ENCODE measurements at places on chromosomes 3 and 15.

- no peak for ATAC-seq
These were observed 74.2 kb downstream of the PLSCR2 start for GRCh38 chr3:146395164-146395563.

- ATAC-seq: no peak
These were observed 35.4 kb downstream of the BCL2L10 start for GRCh38 chr15:52076889-52077781.

- no peak for ATAC-seq
These were observed 936 bp downstream of the ZXDC start for GRCh38 chr3:126474498-126475412.

DNA sequence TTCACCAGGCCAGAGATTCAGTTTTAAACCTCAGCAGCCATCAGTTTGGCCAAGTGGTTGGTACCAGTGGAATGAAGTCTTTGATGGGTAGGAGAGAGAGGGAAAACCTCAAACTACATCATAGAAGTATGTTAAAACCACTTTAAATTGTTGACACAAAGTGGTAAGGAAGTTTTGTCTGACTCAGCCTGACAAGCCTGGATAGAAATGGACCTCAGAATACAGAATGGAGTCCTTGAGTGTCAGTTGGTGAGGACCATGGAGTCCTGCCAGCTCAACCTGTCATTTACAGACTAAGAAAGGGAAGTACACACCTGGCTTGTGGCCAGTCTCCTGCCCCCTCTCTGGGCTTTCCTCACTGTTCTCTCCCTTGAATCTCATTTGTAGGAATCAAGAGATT, 12.1 kb downstream of the EAF1 start:
- no peak for ATAC-seq

GRCh38 chr15:64634576-64635498, 140.6 kb downstream of the RBPMS2 start:
- ATAC-seq: no peak

DNA sequence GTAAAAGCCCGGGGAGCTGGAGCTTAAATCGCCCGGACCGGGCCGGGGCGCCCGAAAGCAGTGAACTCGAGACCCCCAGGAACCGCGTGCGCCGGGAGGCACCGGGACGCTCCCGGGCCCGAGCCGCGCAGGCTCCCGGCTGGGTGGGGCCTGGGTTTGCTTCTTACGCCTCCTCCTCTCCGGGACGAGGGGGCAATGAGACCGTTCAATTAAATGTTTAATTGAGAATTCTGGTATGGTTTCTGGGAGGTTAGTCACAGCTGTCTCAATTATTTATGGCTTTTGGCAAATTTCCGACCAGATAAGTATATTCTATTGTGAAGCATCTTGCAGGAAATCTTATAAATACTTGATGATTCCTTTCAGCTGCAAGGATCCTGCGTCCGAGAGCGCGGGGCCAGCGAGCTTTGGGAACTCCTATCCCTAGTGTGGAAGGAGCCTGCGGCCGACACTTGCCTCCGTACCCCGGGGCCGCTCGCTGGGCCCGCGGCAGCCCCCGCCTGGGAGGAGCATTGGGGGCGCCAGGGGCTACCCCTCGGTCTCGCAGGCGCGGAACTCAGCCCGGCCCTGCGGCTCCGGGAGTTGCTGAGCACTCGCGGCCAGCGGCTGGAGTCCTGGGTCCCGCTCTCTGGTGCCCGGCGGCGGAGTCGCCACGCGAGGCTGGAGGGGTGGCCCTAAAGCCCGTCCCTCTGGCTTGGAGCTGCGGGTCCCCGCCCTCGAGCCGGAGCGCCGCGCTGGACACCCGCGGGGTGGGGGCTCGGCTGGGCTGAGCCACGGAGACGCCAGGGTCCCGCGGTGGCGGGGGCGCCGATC, 10.3 kb downstream of the ISL2 start:
- peak; percentile 54 for ATAC-seq

- no peak for ATAC-seq
These were observed 3.0 kb downstream of the DUOXA1 start for GRCh38 chr15:45126535-45127158.

- no peak for ATAC-seq
These were observed 59.9 kb upstream of the BCHE start for GRCh38 chr3:165897137-165897536.

DNA sequence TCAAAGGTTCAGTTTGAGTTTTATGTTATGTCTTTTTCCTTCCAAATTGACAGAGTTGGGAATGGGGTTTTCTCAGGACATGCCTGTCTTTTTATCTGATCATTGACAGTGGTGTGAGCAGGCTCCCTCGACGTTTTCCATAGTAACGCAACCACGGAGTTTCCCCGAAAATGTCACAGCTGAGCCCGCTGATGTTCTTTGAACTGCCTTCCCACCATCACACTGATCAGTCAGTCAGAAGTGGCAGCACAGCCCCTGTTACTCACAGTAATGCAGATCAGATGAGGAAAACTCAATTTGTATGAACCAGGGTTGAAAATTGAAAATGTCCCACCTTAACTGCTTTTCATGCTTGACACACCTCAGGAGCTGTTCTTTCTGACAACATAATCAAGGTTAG, 210.4 kb downstream of the NECTIN3 start:
- ATAC-seq: no peak

DNA sequence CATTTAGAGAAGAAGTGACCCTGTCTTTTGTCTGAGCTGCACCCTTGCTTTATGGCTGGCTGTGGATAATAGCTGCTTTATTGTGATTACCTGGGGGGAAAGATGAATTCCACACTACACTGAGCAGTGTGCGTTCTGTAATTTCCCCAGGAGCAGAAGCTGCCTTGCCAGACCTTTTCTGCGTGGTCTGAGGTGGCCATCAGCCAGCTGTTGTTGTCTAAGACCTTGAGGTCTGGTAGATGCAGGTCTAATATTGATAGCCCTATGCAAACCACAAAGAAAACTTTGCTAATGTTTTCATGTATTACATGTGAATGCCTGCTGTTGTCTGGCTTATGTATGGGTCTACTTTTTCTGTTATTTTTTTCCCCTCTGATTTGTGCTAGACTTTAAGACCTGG, 144.6 kb downstream of the THSD4 start:
- no peak for ATAC-seq

DNA sequence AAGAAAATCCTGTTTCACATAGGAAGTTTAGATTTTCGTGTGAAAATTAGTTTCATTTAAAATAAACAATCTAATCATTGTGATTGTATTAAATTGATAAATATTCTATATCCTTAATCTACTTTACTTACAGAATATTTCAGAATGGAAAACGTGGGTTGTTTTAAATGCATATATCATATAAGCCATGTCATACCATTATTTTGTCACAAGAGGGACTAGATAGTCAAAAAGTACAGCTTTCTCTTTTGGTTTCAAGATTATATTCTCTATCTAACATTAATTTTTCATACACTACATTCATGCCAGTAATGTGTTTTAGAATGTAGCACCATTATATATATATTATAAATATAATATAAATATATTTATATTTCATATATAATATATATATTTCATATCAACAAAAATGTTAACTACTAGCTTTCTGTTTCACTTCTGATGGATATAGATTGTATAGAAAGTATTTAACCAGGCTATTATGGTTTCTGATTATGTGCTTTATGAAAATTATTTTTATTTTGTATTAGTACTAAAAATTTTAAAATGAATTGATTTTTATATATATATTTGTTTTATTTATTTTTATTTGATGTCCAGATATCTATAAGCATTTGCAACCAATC, 45.3 kb downstream of the OSTN start:
- no peak for ATAC-seq

- no peak for ATAC-seq
These were observed 1.7 kb upstream of the FBXW12 start for GRCh38 chr3:48370333-48370713.

GRCh38 chr3:138938877-138939560, 7.9 kb downstream of the FOXL2 start:
- ATAC-seq: no peak

DNA sequence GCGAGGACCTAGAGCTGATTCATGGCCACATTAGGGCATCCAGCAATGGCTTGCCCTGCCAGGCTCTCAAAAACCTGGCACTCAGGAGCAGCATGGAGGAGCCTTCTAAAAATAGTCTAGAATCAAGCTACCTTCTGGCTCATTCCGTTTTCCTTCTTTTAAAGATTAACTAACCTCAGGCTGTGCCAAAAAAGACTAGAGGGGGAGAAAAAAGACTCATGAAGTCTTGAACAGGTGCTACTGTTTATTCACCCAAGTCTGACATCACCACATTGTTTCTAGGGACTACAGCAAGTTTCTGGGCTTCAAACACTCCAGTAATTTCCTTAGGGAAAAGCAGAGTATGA, 125.8 kb downstream of the TNIK start:
- peak; percentile 51 for ATAC-seq

GRCh38 chr3:13162549-13163320, 89.5 kb upstream of the IQSEC1 start:
- no peak for ATAC-seq

GRCh38 chr3:171260466-171260865, 199.7 kb downstream of the TNIK start:
- no peak for ATAC-seq

GRCh38 chr3:64732576-64732975, 44.8 kb upstream of the ADAMTS9 start:
- no peak for ATAC-seq

DNA sequence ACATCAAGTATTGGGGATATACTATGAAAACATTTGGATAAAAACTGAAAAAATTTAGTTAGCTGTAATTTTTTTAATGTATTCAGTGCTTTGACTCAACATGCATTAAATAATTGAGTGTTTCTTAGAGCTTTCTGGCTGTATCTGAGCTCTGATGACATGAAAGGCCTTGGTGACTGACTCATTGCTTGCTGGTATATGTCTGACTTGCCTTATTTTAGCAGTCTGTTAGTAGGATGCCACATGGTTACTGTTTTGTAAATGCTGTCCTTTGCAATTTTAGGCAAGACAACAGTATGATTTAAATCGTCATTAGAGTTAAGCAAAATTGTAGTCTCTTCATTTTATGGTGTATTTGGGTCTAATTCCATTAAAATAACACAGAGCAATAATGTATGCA, 199.2 kb downstream of the GHSR start:
- ATAC-seq: no peak

- no peak for ATAC-seq
These were observed 1.6 kb upstream of the ULK3 start for GRCh38 chr15:74844319-74845207.

DNA sequence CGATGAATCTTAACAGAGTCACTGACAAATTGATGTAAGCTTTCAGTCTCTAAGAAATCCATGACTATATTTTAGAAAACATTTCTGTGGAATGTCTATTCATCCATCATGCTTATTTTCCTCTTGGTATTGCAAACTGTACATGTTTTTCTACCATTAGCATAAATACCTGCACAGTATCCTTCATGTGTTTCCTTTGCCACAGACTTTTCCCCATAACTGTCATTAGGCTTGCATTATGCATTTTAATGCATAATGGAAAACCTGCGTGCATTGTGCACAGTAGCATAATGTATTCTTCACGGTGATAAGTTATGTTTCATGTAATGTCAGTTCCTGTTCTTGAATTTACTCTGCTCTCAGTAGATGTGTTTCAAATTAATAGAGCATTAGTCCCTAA, 403.1 kb upstream of the EPHA3 start:
- ATAC-seq: no peak

- ATAC-seq: no peak
These were observed 101.3 kb downstream of the WDR76 start for GRCh38 chr15:43928152-43928551.

DNA sequence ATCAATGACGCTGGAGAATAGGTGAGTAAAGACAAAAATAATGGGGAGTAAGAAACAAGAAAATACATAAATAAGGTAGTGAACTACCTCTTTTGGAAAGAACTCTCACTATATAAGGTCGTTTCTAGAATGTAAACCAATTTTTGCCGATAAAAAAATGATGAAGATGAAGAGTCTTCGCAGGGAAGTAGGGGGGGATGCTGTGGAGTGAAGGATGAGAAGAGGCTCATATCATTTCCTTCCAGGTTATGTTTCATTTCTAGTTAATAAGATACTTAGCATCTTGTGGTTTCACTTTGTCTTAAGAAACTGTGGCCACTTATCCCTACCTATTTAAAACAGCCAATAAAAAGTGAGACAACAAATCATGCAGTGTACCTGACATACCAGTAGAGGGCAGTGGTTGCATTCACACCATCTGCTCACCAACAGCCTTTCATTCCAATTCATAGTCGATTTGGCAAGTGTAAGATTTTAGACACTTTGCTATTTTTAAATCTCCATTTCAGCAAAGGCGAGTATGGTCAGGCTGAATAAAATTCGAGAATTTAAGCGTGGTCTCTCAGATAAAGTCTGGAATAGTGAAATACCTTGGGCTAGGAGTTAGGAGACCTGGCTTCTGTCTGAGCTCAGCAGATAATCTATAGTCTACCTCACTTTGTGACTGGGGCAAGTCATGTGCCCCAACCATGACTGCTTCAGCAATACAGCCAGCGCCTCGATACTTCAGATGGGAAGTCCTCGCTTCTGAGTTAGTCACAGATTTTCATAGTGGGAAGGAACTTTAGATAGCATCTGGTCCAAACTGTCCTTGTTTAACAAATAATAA, 28.9 kb upstream of the ICE2 start:
- ATAC-seq: peak; percentile 76

DNA sequence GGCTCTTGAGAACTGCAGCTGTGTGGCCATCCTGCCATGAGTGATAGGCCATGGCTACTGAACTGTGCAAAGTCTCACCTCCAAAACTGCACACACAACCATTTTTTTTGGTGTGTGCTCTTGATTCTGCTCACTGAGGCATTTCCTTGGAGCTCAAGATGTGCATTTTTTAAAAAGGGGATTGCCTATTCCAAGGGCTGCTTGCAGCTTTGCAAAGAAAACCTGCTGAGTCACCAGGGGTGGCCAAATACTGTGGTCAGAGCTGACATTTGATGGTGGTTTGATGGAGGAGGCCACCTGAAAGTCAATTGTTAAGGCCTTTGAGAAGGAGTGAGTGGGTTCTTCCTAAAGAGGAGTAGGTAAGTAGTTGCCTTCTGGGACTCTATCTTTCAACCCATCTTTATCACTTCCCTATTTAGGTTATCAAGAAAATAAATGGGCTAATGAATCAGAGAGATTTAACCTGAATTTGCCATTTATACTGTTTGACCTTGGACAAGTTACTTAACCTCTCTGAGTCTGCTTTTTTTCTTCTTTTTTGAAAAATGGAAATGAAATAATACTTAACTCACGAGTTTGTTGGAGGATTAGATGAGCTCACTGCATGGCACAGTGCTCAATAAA, 87.9 kb downstream of the CHST2 start:
- ATAC-seq: no peak

- no peak for ATAC-seq
These were observed 460.5 kb downstream of the ZNF385D start for GRCh38 chr3:21290557-21290956.

DNA sequence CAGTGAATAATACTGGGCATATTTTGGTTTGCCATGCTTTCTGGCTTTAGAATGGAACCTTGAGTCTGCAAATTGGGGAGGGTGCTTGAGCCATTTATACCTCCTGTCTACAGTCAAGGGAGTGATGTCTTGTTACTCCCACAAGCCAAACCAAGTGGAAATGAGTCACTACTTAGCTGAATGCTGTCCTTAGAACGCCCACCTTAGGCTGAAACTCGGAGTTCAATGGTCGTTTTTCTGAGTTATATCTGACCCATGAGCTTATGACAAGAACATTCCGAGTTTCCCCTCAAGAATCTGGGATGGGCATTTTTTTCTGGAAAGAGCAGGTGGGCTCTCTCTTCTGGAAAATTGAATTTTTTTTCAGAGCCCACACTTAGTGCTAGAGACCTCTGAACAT, 17.4 kb upstream of the CLDN18 start:
- ATAC-seq: no peak
